ENCODE measurements at places on chromosomes 16 and 17.

DNA sequence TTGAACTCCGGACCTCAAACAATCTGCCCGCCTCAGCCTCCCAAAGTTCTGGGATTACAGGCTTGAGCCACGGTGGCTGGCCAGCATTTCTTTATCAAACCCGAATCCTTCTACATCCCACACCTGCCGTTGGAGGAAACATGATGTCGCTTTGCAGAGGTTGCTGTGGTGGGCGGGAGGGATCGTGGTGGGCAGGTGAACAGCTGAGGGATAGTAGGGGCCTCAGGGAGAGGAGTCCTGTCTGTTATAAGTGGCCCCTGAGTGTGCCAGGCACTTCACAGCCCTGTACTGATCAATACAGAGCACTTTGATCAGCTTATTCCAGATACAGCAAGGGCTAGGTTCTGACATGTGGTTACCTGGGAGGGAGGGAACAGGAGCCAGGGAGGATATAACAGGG is 76.5 kb downstream of the CYLD start:
- no peak for DNase-seq

DNA sequence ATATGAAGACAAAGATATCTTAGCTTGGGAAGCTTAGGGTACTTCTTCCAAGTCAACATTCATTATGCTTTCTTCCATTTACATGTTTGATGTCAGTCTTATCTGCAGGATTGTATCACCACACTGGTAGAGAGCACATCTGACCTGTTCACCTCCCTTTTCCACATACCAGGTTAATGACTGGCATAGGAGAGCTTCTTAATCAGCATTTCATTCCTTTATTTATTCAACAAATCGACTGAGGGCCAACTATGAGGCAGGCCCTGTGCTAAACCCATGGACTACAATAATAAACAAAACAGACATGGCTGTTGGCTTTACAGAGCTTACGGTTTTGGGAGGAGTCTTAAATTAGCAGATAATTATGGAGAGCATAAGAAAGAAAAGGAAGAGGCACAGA is 378.1 kb upstream of the CDH11 start:
- peak; percentile 16 for DNase-seq

- DNase-seq, result no peak
These were observed 1.4 kb downstream of the PPP1R9B start for GRCh38 chr17:50149091-50149416.

GRCh38 chr17:61253362-61253761 is 146.3 kb upstream of the TBX2 start:
- no peak for DNase-seq

GRCh38 chr16:72241008-72241407 is 69.1 kb upstream of the PMFBP1 start:
- DNase-seq, result no peak

DNA sequence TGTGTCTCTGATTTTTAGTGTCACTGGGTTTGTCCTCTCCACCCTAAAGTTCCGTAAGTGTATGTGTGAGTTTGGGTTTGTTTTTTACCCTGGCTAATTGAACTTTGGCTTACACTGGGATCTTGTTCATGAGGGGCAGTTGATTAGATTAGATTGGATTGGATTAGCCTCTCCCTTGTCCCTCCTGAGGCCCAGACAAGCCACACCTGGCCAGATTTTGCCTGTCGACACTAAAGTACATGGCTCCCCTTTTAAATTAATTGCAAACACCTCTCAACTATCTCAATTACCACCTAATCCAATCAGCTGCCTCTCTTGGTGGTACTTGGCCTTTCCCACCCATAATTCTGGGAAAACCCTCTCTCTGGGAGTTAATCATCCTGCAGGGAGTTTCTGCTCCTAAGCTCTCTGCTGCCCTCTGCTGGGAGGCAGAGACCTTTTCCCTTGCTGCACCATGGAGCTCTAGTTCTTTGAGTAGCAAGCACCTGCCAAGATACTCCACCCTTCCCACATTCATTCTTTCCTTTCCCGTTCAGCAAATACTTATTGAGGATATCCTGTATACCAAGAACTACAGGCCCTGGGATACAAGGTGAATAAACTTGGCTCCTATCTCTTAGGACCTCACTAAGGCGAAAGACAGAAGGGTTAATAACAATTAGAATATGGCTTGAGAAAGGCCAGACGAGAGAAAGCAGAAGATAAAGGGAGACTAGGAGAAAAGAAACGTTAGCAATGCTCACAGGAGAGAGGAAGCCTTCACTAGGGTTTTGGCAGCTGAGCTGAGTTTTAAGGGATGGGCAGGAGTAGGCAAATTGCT is 60.0 kb upstream of the MPHOSPH6 start:
- peak; percentile 62 for DNase-seq

- DNase-seq, result no peak
These were observed 36.6 kb upstream of the CHMP6 start for GRCh38 chr17:80955078-80955477.

GRCh38 chr17:8728251-8728938 is 16.2 kb downstream of the CCDC42 start:
- DNase-seq, result peak; percentile 20

DNA sequence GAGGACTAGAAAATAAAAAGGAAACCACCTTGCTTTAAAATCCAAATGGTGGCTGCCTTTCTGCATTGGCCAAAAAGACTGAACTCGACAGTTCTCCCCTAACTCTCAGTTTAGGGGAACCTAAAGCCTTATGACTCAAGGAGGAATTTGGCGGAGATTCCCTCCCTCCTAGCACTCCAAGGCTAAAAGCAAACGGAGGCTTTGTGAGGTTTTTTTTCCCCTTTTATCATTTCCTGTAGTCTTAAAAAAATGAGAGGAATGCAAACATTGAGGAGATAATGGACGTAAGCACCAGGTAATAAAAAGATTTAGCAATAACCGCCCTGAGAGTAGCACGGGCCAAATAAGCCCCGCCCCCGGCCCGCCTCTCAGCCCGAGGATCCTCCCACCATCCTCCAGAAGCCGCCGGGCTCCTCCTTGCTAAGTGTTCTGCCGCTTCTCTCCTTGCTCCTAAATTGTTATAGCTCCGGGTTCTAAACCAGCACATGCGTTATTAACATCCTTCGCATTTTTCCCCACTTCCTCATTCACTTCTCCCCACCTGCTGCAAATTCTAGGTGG is 5.8 kb upstream of the KIFC3 start:
- DNase-seq, result peak; percentile 94

- no peak for DNase-seq
These were observed 27.1 kb downstream of the PMP22 start for GRCh38 chr17:15238057-15238456.

- no peak for DNase-seq
These were observed 25.6 kb downstream of the PIEZO1 start for GRCh38 chr16:88759245-88759975.

DNA sequence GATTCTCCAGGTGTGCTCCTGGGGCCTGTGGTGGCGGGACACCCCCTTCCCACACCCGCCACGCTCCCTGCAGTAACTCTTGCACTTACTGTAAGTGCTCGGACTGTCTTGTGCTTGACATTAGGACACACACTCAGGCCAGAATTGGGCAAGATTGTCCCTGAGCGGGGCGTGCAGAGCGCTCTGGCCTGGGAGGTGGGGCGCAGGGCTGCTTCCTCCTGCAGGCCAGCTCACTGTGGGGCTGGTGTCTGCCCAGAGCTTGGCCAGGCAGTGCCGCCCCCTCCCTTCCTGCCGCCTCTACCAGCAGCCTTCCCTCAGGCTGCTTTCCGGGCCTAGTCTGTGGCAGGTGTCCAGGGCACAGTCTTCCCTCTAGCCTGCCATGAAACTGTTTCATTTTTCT is 6.1 kb upstream of the ATP6V0C start:
- DNase-seq, result no peak

GRCh38 chr17:57257195-57257894 is 1.0 kb downstream of the MSI2 start:
- no peak for DNase-seq

DNA sequence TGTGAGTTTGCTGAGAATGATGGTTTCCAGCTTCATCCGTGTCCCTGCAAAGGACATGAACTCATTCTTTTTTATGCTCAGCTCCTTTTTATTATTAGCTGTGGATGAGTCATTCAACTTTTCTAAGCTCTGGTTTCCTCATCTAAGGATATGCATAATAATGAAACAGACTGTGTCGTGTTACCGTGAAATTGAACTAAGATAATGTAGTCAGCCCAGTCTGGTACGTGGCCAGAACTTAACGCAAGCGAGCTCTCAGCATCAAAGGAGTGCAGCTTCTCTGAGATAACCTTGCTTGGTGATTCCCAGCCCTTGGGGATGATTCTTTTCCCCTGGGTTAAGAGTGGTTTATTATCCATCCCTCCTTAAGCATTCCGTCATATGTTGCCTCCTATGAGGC is 454.3 kb upstream of the EEF2KMT start:
- peak; percentile 24 for DNase-seq

DNA sequence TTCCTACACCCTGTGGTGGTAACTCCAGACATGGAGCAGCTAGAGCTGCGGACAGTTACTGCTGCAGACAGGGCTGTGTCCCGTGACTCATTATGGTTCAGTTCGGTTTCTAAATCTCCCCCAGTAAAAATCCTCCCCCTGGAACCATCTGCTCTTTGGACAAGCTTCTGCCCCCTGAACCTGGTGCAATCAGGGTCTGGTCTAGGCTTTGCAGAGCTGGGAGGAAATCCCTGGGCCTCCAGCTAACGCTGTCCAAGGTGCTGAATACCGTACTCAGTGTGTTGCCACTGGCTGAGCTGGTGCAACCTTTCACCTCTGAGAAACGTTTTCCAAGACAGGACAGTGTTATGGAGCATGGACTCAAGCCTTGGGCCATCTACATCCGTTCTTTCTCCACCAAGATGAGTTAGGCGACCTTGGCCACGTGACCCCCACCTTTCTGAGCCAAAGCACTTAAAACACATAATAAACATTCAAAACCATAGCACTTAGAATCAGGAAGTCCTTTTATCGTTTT is 142.0 kb downstream of the CPPED1 start:
- peak; percentile 45 for DNase-seq

- DNase-seq, result no peak
These were observed 40.2 kb upstream of the BHLHA9 start for GRCh38 chr17:1229900-1230501.

DNA sequence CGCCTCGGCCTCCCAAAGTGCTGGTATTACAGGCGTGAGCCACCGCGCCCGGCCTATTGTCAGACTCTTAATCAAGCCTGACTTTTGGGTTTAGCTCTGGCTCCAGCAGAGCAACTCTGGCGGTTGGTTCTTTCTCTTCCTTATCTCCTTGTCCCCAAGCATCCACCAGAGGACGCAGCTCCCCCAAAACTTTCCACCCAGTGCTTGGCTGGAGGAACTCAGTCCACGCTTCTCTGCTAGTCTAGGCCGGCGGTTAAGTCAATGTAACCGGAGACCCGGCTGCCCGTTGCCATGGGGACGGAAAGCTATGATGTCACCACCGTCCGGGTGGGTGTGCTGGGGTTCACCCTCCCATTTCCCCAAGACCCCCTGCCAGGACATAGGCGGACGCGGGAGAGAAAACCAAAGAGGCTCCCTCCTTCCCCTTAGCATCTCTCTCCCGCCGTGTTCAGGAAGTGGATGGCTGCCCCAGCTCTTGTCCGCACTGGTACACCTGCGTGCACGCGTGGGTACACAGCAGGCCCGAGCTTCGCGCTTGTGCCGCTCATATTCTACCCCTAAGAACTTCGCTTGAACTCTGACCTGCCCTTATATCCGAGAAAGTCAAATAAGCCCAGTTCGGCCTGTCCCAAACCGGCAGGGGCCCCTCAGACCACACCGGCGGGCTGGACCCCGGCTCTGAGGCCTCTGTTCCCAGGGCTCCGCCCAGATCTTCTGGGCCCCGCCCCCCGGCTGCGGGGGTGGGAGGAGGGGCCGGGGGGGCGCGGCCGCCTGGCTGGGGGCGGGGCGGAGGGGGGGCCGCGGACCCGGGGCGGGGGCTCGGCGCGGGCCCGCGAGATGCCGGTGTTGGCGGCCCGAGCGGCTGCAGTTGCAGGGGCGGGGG is at the start of gene RND2:
RND2 (plus strand) TSS at position 825 of the 883 bp plus-strand sequence. CDS start 117 bp downstream, outside the sequence.
- DNase-seq, result peak; percentile 96

DNA sequence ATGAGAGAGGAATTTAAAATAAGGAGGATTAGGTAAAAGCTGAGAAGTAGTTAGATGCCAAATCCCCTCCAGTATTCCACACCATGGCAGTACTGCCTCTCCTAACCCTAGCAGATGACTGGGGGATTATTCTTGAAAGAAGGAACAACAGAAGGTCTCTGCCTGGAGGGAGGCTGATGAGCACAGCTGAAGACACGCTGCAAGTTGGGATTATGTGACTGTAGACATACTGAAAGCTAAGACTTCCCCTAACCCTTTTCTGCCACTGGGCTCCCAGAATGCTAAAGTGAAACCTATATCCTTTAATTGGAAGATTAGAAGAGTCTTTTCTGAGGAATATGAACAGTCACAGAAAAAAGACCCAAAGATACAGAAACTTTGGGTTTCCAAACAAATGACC is 27.7 kb upstream of the SLC46A1 start:
- DNase-seq, result no peak

DNA sequence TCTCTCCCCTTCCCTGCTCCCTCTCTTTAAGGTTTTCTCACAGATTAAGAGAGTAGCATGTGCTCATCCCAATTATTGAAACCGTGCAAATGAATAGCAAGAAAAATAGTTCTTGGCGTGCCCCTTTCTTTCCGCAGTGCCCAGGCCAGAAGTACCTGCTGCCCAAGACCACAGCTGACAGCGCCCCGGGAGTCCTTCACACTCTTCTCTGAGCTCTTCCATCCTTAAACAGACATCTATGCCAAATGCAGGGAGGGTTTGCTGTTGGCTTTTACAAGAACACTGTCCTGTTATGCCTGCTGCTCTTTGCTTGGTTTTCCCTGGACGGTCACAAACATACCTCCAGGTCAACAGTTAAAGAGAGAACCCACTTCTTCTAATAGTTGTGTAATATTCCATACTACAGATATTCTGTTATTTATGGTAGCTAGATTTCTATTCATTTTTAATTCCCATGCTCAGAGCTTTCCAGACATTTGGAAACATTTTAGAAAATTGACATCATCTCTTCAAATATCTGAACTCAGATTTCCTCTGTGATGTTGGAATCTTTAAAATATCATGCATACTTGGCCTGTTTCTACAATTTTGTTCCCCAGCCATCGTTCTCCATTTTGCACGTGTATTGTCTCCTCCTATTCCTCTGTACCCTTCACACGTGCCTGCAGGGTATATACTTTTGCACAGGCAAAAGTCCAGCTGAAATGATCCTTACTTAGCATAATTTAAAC is 416.7 kb downstream of the WWOX start:
- DNase-seq, result no peak

GRCh38 chr16:71350821-71351557 is 7.5 kb upstream of the CALB2 start:
- DNase-seq, result no peak

- peak; percentile 90 for DNase-seq
These were observed 74.0 kb downstream of the N4BP1 start for GRCh38 chr16:48535831-48536613.

DNA sequence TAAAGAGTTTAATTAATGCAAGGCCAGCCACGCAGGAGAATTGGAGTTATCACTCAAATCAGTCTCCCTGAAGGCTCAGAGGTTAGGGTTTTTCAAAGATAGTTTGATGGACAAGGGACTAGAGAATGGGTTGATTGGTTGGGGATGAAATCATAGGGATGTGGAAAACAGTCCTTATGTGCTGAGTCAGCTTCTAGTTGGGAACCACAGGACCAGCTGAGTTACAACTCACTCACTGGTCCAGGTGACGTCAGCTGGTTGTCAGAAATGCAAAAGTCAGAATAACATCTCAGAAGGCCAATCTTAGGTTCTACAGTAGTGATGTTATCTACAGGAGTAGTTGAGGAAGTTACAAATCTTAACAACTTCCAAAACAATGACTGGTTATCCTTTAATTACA is 47.6 kb downstream of the CPD start:
- peak; percentile 15 for DNase-seq

GRCh38 chr17:61442878-61443474 is 9.2 kb upstream of the TBX4 start:
- DNase-seq, result no peak

Data from fibroblast of skin of right biceps (primary cell).